HepG2 (cell line): ENCODE measurements at places on chromosomes 13 and 19. TPM values are rescaled to one million over a fixed set of nuclear protein-coding genes. Genes with fewer than 3 reads are reported as not detected.

The CARD8 gene
- total RNA-seq, result 19.2 and 22.6 TPM in 2 replicates

The TMEM238 gene
- not detected in 2 replicates for total RNA-seq

The OR7D2 gene
- total RNA-seq, result not detected in 2 replicates

The ACP5 gene
- total RNA-seq, result 0.94 and 1.3 TPM in 2 replicates

The WDR87 gene
- total RNA-seq, result not detected in 2 replicates

DNA sequence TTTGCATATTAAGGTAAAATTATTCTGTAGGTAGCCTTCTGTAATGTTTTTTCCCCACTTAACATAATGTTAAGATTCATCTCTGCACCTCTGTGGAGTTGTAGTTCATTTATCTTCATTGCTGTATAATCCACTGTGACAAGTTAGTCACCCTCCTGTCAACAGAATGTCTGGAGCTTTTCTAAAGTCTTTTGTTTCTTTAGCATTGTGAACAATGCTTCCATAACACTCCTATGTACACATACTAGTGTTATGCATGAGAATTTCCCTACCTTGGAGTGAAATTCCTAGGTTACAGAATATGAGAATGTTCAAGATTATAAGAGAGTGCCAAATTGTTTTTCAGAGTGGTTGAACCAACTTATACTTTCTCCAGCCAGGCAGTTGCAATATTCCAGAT lies 113.5 kb downstream of the COG6 start:
- DNase-seq, result no peak

DNA sequence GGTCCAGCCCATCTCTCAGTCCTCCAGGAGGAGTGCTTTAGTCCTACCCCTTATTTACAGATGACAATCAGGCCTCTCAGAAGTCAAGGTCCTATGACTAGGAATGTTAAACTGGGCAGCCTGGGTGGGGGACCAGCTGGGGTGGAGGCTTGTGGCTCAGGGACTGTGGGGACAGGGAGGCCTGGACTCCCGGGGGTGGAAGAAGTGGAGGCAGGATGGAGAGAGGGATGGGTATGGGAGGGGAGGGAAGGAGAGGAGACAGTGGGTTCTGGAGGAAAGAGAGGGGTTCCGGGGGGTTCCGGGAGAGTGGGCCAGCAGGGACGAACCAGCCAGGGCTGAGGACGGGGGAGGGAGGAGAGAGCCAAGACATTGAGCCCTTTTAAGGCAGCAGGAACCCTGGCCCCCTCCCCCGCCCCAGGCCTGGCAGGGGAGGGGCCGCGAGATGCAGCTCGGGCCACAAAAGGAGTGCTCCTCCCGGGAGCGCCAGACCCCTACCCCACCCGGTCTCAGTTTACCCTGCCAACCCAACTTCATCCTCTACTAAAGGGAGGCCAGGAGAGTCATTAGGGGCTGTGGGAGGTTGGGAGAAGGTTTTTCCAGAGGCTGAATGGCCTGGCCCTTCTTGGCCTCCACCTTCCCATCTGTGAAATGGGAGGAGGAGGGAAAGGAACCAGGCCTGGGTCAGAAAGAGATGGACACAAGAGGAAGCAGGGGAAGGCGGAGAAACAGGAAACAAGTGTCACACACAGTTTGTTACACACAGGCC lies 1.7 kb downstream of the DMPK start:
- DNase-seq, result peak; percentile 47

DNA sequence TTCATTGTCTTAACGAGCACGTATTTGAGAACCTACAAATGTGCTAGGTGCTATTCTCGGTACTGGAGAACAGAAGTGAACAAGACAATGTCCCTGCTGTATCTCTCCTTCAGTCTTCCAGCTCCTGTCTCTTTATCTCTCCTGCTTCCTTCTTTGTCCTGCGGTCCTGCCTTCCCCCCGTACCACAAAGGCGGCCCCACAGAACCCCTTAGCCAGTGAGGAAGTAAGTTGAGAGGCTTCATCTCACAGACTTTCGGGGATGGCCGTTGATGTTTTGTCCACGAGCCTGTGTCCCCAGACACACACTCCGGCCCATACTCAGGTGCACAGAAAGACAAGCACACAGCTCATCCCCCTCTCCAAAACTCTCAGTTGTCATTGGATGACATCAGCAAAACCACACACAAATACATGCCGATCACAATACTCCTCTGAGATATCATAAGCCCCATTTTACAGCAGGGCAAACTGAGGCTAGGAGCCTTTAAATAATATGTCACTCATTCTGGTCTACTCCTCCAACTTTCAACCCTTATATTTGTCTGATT lies 507 bp upstream of the SWSAP1 start:
- DNase-seq, result no peak

GRCh38 chr13:79361299-79361698 lies 44.8 kb downstream of the RBM26 start:
- no peak for DNase-seq

DNA sequence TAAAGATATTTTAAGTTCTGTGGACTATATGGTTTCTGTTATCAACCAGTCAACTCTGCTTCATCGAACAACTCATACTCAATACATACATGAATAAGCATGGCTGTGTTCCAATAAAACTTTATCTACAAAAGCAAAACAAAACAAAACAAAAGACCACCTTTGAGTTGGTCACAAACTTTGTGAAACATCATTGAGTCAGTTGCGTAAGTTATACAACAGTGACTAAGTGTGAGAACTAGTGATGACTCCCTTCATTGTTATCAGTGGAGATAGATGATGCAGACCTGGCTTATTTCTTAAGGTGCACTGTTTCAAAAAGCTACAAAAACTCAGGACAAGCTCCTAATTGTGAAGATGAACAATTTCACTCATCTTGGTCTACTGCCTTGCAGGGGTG lies 14.5 kb upstream of the KLK4 start:
- no peak for DNase-seq

DNA sequence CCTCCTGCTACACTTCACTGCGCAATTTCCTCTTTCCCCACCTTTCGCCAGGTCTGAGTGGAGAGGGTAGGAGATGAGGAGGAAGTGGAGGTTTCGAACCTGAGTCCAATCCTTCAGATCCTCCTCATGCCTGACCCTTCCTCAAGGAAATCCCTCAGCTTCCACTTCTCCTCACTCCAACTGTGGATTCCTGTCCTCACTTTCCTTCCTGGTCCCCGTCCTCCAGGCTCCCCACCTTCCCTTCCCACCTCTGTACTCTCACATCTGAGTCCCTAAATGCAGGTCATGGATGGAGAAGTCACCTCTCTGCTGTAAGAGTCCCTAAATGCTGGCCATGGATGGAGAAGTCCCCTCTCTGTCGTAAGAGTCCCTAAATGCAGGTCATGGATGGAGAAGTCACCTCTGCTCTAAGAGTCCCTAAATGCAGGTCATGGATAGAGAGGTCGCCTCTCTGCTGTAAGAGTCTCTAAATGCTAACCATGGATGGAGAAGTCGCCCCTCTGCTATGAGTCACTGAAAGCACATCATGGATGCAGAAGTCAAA lies 3.1 kb downstream of the TMEM86B start:
- no peak for DNase-seq

GRCh38 chr13:43185226-43185625 lies 161.8 kb downstream of the DNAJC15 start:
- DNase-seq, result no peak

DNA sequence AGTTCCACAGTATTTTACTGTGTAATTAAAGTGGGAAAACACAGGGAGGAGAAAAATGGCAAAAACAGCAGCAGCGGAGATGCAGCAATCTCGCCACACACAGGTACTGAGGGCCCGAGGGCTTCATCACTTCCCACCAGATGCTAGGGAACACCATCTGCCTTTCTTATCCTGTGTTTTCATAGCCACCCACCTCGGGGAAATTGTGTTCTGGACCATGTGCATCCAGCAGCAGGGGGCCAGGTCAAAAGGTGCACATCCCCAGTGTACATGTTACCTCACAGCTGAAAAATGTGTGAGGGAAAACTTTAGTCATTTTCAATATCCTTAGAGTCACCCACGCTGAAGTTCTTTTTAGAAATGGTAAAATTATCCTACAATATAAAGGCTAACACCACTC lies 30.2 kb downstream of the PDCD5 start:
- no peak for DNase-seq

DNA sequence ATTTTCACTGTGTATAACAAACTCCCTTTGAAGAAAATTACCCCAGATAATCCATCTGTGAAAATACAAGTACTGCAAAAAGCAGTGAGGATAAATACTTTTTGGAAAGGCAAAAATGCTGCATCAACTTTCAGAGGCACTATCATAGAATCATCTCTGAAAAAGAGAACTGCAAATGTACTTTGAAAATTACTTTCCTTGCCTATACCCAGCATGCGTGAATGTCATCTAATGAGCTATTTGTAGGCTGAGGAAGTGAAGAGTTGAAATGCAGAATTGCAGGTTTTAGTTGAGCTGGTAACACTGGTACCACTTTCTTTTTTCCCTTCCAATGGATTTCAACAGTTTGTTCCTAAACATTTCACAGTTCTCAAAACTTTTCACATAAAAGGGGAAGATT lies 196.7 kb downstream of the TBC1D4 start:
- no peak for DNase-seq

GRCh38 chr13:42807866-42808265 lies 26.5 kb downstream of the FAM216B start:
- DNase-seq, result peak; percentile 1

DNA sequence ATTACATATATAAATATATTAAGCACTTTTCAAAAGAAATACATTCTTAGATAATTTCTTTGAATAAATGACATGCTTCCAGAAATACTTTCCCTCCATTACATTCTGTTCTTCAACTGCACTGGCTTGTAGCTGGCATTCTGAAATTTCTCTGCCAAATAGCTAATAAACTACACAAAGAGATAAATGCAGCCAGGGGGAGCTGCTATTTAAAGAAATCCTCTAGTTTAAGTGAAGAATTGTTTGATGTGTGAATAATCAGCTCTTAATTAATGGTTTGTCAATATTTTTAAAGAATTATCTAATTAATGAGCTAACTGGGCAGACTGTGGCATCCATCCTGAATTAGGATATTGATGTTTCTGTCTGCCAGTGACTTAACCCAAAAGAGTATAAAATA lies 30.7 kb downstream of the SLC7A1 start:
- DNase-seq, result no peak
